ENCODE measurements at places on chromosomes 7 and 10.

DNA sequence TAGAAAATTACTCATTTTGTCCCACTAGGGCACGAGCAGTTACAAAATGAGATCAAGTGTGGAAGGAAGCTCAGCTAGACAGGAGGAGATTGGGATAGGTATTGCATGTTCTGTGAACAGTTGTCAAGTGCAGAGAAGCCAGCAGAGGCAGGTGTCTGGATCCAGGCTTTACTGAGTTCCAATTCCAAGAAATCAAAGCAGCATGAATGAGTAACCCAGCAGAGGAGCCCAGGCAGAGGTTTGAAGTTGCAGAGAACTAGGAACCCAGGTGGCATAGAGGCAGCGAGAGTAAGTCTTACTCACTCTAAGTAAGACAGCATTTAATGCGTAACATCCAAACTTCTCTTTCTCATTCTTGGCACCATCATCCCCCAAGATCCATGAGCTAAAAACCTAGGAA lies 11.8 kb downstream of the MRC1 start:
- DNase-seq, result no peak

GRCh38 chr7:135508883-135509588 lies 866 bp downstream of the CNOT4 start:
- peak; percentile 69 for DNase-seq

DNA sequence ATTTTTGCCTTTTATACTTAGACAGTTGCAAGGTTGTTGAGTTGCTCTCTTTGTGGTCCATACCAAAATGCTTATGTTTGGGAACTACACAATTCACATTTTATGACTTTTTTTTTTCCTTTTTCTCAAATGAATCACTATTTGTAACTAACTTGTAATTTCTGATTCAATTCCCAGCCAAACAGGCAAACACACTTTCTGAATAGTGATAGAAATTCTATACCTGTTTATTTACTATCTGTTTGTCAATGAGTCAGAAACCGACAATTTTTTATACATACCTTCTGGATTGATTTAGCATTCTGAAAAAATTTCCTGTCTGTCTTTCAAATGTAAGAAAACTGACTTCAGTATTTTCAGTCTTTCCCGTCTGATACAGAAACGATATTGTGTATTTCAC lies 69.1 kb downstream of the MBL2 start:
- DNase-seq, result no peak

DNA sequence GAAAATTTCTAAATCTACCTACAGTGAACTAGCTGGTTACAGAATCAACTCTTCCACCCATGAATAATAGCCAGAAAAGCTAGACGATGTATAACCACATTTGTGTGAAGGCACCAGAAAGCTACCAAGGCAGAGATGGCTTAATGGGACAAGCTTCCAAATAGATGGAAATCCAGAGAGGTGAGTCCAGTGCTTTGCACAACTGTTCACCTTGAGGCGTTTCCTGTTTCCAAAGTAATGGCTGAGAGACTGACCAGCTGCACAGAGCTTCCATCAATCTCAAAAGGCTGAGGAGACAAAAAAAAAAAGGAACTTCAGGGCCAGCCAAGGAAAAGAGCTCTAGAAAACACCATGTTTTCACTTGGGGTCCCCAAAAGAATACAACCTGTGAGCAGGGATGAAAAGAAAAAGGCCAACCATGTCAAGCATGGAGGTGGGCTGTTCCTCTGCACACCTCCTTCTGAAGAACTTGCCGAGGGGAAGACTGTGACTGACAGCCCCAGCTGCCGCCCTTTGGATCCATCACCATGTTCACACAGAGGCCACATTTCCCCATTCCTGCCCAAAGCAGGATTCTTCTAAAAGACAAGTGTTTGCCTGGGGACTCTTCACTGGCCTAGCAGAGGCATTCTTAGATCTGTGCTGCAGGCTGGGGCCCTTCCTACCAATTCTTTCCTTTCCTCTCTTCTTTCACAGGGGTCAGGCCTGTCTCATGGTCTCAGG lies 72.9 kb downstream of the ARHGAP21 start:
- no peak for DNase-seq

- no peak for DNase-seq
Observed at GRCh38 chr10:74718208-74718607, 108.2 kb upstream of the KAT6B start.

GRCh38 chr7:4135301-4135700 lies 546.8 kb upstream of the FOXK1 start:
- no peak for DNase-seq

GRCh38 chr7:474605-475424 lies 44.8 kb downstream of the PDGFA start:
- no peak for DNase-seq

DNA sequence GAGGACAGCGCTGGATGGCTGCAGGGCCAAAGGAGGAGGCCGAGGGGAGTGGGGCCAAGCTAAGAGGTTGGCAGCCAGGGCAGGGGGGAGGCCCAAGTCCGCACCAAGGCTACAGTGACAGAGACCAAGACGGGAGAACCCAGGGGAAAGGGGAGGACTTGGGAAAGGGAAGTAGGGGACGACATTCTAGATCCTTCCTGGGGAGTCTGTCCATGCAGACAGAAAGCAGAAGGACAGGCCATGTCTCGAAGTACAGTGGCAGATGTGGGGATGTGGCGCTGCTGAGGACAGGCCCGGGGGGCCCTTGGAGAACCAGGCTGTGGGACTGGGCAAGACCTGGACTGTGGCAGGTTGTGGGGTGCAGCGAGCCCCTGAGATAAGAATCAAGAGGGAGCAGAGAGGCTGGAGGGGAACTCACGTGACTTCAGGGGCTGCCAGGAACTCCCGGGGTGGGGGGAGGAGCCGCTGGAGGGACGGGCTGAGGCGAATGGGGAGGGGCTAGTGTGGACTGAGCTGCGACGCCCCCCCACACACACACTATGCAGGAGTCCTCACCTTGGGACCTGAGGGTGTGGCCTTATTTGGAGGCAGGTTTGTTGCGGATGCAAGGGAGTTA lies 68.5 kb upstream of the TNRC18 start:
- DNase-seq, result peak; percentile 22

DNA sequence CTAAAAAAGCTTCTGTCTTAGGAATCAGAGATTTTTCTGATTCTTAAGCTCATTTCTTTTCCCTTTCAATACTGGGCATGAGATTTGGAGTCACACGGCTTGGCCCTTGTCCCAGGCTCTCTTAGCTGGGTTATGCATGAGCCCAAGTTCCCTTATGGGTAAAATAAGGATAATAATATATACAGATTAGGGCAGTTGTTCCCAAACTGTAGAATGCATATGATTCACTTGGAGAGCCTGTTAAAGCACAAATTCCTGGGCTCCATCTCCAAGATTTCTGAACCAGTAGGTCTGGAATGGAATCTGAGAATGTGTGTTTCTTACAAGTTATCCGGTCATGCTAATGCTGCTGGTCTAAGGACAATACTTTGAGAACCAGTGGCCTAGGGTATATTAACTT lies 154.0 kb downstream of the REEP3 start:
- DNase-seq, result no peak

DNA sequence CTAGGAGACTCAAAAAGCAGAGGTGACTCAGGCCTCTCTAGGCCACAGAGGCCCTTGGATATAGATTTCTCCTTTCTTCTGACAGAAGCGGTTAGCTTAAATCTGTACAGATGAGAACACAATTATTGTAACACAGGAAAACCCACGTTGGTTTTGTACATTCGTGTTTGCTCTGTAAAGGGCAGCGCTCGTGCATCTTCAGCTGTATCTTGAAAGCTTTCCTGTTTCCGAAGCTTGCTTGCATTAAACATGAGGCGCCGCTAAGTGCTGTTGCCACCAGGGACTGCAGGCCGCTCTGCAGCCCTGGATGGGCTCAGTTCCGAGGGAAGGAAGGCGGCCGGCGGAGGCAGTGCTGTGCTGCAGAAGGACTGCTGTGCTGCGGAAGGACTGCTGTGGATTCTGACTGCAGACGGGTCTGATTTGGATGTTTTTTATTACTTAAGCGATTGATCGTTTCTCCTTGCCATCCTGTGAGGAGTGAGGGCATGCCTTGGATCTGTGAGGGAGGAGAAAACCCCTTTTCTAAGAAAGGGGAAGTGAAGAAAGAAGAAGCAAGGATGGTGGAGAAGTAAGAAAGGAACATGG lies 53.3 kb downstream of the FHIP2A start:
- peak; percentile 74 for DNase-seq

DNA sequence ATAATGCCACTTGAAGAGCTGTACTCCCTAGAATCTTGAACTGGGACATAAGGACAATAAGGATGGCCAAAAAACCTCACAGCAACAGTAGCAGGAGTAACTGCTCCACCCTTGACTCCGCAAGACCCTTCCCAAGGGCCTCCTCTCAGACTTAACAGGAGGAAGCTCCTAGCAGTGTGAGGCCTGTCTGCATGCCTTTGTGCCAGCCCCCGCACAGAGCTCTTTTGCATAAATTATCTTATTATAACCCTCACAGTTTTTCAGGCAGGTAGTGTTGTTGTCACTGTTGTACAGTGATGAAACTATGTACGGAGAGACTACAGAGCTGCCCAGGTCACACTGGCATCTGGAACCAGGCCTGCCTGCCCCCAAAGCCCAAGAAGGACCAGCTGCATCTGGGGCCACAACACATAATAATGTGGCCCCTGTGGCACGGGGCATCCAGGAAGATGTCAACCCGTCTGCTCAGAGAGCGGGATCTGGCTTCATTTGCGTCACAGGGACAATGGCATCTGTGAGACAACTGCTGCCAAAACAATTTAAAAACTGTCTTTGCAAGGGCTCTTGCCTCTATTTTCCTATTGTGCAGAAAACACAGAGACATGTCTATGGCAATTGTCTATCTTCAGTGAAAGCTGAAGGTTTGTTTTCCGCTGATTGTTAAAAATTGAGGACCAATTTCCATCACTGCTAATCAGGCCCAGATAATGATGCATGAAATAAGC lies 249.3 kb upstream of the GRB10 start:
- no peak for DNase-seq

DNA sequence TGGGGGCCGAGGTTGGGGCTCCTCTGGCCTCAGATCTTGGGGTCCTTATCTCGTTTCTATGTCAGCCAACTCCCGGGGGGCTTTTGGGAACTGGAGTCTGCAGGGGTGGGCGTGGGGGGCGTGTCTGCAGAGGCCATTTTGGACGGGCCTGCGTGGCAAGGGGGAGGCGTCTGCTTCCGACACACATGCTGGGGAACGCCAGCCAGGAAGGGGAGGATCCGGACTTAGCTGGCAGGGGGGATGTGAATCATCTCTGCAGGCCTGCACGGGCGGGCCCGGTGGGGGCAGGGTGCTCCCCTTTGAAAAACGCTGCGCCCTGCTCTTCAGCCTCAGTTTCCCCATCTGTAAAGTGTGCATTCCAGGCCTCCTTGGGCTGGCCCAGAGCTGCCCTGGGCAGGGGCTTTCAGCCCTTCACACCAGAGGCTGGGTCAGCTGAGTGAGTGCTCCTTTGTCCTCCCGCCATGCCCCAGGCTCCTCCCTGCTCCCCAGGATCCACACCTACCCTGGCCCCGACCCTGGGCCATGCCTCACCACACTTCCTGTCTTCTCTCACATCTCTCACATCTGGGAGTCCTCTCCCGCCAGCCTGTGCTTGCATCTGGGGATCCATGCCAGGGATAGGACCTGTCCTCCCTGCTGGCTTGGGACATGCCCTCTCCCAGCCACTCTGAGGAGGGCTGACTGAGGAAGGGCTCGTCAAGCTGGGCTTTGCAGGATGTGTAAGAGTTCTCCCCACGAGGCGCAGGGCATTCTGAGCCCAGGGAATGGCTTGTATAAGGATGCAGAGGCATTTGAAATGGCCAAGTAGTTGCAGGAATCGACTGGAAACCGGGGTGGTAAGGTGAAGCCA lies 172.6 kb upstream of the TNRC18 start:
- DNase-seq, result peak; percentile 94

DNA sequence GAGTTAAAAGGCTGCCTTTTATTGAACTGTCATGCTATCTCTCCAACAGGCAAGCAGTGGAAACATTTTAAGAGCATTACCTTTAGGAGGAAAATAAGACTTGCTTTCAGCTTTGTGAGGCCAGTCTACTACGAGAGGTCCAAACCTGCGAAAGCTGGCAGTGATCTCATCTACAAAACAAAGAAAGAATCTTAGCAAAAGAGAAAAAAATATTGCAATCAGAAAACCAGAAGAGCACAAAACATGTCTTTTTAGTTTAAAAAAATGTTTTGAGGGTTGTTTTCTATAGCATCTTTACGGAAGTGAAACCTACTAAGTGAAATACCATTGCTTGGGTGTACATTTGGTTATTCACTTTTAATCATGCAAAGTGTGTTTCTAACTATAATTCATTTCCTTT lies 147.9 kb downstream of the CPEB3 start:
- DNase-seq, result no peak

- DNase-seq, result no peak
Observed at GRCh38 chr7:150434240-150434639, 16.2 kb upstream of the GIMAP8 start.

DNA sequence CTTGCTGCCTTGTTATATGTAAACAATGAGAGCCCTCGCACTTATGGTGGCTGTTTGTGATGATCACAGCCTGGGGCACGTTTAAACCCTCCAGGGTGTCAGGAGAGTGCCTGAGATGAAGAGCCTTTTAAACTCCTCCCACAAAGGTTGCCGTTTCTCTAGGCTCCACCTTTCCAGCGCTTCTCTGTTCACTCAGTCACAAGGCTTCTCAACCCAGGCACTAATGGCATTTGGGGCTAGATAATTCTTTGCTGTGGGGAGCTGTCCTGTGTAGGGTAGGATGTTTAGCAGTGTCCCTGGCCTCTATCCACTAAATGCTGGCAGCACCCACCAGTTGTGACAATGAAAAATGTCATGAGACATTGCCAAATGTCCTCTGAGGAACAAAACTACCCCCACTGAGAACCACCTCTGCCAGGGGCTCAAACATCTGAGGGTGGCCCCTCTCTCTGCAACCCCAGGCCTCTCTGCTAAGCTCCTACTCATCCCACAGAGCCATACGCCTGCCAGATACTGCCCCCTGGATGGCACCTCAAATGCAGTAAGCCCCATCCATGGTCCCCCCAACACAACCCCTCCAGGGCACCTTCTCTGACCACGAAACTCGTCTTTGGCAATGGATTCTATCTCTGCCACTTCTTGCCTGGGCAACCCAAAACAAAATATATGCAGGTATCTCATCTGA lies 144.3 kb upstream of the ZMIZ1 start:
- no peak for DNase-seq

GRCh38 chr7:100477871-100478267 lies 1.1 kb downstream of the TSC22D4 start:
- no peak for DNase-seq

GRCh38 chr7:1953199-1954190 lies 279.2 kb downstream of the MAD1L1 start:
- no peak for DNase-seq

GRCh38 chr7:74544706-74545469 lies 91.2 kb downstream of the GTF2IRD1 start:
- peak; percentile 80 for DNase-seq

Measured in hematopoietic multipotent progenitor cell treated with erythropoietin and hydrocortisone succinate and interleukin-3 and kit ligand, for 6 days (in vitro differentiated cells).